ENCODE measurements at places on chromosomes 1 and 21.
A peak's percentile ranks its signal among the peaks of the same experiment; 100 is the strongest.

GRCh38 chr1:116874733-116875249 is 34.9 kb upstream of the PTGFRN start:
- no peak for DNase-seq

- DNase-seq = no peak
These were observed 38.0 kb downstream of the SPRTN start for GRCh38 chr1:231376101-231376500.

DNA sequence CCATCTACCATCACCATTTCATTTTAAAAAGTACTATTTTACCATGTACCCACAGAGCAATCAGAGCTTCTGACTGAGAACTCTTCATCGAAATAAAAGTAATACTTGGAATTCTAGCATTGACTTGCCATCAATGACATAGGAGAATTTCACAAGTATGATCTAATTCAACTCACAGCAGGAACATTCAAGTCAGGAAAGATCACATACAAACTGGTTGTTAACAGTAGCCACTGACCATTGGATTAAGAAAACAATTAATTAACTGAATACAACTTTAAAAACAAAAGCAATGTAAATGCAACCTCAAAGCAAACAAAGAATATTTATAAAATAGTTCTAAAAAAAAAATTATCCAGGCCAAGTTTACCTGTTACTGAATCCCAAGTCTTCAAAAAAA is 18.8 kb downstream of the RNF115 start:
- DNase-seq = no peak

DNA sequence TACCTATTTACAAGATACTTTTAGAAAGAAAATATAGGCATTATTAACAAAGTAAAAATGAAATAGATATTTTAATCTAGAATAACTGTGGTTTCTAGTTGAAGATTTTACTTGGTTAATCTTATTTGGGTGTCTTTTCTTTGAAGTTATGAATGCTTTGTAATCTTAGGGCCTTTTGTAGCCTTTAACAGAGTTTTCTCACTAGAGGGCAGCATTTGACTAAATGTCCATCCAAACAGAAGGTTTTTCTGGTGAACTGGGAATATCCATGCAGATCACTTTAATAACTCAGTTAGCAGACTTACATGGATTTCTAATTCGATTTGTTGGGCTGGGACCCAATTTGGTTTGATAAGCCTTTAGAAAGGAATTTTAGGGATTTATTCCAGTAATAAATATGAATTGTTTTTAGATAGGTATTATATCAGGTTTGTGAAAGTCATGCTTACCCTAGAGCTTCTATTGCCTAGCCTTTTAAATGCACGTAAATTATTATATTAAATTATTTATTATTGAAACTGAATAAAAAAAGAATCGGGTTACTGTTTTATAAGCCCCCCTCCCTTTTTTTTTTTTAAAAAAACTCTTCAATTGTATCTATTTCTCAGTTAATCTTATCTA is 119.7 kb downstream of the ZNF326 start:
- peak; percentile 49 for DNase-seq

DNA sequence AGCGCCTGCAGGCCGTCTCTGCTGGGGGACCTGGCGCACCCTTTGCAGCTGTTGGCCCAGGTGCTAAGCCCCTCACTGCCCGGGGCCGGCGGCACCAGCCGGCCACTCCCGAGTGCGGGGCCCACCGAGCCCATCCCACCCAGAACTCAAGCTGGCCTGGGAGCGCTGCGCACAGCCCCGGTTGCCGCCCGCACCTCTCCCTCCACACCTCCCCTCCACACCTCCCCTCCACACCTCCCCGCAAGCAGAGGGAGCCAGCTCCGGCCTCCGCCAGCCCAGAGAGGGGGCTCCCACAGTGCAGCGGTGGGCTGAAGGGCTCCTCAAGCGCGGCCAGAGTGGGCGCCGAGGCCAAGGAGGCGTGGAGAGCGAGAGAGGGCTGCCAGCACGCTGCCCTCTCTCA is 177.8 kb upstream of the KAZN start:
- DNase-seq = no peak

- no peak for DNase-seq
These were observed 30.8 kb upstream of the PTGFRN start for GRCh38 chr1:116878804-116879477.

Data from Jurkat, Clone E6-1 (cell line).